ENCODE measurements at places on chromosomes 5 and 9.

- peak; percentile 48 for DNase-seq
These were observed 63.4 kb downstream of the ANKRD33B start for GRCh38 chr5:10627160-10627701.

DNA sequence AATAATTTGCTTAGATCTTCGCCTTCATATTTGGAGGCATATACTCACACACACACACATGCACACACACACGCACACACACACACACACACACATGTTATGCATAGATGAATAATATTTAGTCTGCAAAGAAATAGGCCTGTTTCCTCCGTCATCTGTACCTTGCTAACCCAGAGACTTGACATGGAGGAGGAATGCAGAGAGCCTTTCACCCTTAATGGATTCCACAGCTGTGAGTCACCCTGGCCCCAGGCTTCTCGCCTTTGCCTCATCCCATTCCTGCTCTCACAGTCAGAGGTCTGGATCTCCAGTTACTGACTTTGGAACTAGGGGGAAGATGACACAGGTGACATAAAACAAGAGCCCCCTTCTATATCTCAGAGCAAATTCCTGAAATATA, 29.7 kb downstream of the ZNF462 start:
- peak; percentile 84 for DNase-seq

- DNase-seq, result no peak
These were observed 61.9 kb upstream of the ITGA1 start for GRCh38 chr5:52725808-52726207.

DNA sequence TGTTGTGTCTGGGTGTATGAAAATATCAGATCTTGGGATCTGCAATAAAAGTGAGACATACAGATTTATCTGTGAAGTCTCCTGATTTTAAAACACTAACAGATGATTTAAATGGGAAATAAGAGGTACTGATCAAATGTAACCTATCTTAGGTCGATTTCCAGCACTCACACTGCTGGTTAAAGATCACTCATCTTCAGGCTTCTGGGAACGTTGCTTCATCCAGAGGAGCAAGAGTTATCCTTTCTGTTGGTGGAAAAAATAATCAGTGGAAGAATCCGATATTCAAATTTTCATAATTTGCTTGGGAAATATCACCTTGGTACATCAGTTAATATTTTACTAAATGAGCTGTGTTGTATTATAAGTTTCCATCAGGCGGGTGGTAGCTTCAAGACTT, 876.8 kb upstream of the WWC1 start:
- DNase-seq, result no peak

GRCh38 chr9:28808042-28808441, 1234.8 kb upstream of the C9orf72 start:
- DNase-seq, result no peak

- no peak for DNase-seq
These were observed 113.8 kb upstream of the ZNF608 start for GRCh38 chr5:124860291-124860655.

- DNase-seq, result peak; percentile 28
These were observed 321.5 kb downstream of the FBXL7 start for GRCh38 chr5:15821506-15821905.

- no peak for DNase-seq
These were observed 11.0 kb upstream of the ABLIM3 start for GRCh38 chr5:149130121-149130914.

GRCh38 chr5:106827061-106827460, 843.7 kb downstream of the EFNA5 start:
- DNase-seq, result no peak

GRCh38 chr9:76454311-76454710, 4.7 kb upstream of the GCNT1 start:
- no peak for DNase-seq

- DNase-seq, result no peak
These were observed 53.2 kb downstream of the FNBP1 start for GRCh38 chr9:129989740-129990139.

GRCh38 chr9:109422641-109423040, 75.5 kb downstream of the PTPN3 start:
- DNase-seq, result no peak

DNA sequence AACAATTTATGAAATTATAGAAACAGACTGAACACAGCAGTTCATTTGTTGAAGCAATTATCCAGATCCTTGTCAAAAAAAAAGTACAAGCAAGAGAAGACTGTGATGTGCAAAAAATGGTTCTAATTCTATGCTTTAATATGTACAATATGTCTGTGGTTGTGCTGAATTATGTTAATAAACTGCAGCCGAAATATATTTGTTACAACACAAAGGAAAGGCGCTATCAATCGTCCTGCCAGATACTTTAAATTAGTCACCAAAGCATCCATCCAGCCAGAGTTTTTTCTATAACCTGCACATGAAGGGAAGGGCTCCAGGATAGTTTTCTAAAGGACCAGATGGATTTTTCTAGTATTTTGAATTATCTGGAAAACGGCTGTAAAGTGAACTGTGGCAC, 259.5 kb downstream of the BNC2 start:
- no peak for DNase-seq

DNA sequence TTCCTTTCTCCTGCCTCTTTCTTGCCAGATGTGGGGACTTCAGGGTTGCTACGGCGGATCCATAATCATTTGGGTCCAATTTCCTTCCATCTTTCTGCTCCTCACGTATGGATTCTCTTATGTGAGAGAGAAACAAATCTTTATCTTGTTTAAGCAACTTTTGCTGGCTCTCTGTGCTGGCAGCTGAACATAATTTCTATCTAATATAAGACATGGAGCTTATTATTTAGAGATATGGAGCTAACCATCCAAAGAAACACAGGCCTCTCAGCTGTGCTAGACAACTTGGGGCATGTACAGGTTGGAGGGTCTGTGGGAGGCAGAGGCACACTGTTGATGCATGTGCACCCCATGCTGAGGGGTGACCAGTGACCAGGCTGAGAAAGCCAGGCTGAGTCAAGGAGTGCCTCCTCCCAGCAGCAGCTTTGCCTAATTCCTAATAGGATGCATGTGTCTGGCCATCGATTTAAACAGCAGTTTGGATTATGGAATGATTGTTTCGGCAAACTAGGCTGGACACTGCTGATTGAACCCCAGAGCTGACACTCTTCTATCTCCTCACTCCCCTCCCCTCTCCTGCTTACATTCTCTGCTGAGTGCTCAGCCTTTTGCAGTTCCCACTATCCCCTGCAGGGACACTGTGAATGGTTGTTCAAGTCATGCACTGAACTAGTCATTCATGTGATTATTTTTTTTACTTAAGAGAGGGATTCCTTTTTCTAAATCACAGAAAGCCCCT, 195.8 kb downstream of the ERCC6L2 start:
- DNase-seq, result peak; percentile 75

GRCh38 chr5:154274828-154275185, 84.3 kb downstream of the GALNT10 start:
- DNase-seq, result peak; percentile 16

DNA sequence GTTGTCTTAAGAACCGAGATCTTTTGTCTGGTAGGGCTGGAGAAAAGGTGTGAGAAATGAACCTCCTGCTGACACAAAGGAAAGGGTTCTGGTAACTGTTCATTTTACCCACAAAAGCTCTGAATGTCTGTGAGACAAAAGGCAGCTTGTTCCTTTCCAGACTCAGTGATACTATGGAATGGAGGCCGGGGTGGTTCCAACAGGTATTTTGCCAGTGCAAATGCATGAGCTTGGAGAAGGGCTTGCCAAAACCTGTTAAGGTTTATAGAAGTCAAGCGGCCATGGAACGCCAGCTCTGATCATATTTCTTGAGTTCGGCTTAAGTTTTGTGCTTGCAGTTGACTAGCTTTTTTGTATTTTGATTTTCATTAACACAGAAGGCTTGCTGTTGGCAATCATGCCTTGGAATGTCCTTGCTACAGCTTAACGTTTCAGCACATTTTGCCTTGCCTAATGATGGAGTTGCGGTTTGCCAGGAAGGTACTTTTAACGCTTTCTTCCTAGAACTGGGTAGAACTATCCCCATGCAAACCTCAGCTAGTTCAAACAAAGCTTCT, 328.6 kb downstream of the PIK3R1 start:
- DNase-seq, result no peak

DNA sequence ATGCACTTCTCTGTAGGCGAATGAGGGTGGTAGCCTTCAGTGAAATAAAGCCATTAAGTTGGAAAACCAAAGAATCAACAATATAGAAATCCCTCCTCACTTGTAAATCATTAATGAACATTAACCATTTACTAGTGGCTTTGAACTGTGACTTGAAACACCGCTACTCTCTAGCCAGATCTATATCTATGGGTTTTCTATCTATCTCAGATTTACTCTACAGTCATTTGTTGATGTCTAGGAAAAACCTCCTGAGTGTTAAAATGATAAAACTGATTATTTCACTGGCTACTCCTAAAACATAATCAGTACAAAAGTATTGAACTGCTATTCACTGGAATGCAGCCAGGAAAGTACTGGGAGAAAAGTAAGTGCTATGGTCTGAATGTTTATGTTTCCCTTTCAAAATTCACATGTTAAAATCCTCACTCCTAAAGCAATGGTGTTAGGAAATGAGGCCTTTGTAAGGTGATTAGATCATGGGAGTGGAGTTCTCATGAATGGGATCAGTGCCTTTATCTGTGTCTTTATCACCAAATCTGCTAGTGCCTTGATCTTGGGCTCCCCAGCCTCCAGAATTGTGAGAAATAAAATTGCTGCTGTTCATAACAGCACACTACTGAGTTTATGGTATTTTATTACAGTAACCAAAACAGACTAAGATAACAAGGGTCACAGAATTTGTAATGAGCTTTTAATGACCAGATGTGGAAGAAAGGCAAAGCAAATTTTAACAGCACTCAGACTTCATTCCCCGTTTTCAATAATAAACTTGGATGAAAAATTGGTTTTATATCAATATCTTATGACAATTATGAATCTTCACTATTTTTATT, 8.6 kb upstream of the OXCT1 start:
- DNase-seq, result no peak

DNA sequence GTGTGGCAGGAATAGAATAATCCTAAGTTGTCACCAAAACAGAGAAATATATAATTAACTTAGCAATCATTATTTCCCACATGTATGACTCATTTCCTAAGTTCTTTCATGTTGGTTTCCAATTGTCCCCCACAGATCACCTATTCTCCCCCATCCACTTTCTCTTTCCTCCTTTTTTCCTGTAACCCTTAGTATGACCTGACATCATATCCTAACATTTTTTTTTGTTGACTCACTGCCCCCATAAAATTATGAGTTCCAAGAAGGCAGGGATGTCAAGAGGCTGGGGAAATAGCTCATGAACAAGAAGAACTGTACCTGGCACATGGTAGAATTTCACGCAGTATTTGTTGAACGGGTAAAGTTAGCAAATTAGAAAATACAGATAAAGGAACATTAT, 186.7 kb downstream of the DCP2 start:
- DNase-seq, result peak; percentile 39

- no peak for DNase-seq
These were observed 6.6 kb downstream of the TRIO start for GRCh38 chr5:14149672-14150274.

DNA sequence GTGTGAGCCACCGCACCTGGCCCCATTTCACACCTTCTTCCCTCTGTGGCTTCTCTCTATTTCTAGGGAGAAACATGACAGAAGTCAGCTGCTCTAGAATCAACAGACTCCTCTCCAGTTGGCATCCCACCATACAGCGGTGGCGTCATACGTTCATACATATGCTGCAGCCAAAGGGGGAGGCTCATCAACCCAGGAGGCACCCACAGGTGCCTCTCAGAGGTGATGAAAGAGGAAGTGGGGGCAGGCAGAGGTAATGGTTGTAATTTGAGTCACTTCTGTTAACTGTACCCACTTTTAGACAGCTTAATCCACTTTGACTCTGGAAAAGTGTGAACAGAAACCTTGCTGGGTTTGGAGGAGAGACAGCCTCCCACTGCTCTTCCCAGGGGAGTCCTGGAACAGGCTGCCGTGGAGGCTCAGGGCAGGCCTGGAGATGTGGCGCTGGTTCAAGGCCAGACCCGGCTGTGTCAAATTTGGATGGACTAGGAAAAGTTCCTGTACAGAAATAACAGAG, 47.3 kb upstream of the SUB1 start:
- no peak for DNase-seq

DNA sequence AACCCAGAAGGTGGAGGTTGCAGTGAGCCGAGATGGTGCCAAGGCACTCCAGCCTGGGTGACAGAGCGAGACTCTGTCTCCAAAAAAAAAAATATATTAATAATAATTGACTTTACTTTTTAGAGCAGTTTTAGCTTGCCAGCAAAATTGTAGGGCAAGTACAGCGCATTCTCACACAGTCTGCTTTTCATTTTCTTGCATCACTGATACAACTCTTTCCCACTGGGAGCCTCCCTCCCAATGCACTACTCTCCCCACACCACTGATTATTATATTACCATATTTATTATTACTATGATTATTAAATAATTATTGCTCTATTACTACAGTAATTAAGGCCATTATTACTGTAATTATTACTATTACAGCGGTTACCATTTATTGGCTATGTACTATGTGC, 212.8 kb downstream of the GNA14 start:
- no peak for DNase-seq

DNA sequence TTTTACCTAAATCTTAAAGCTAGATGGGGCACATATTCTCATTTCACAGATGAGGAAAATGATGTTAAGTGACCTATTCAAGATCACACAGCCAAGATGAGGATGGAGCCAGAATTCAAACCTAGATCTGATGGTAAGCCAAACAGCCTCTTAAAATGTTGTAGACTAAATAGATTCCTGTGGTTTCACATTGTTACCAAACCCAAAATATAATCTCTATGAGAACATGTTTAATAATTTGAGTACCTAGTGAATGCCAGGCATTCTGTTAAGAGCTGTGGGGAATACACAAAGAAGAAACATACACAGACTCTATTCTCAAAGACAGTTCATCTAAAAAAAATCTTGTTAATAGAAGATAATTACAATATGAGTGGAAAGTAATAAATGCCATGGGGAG, 25.2 kb downstream of the HOMER1 start:
- DNase-seq, result no peak

- DNase-seq, result no peak
These were observed 273.2 kb downstream of the FAM170A start for GRCh38 chr5:119902593-119902992.

GRCh38 chr9:131567910-131568309, 22.6 kb downstream of the PRRT1B start:
- no peak for DNase-seq

DNA sequence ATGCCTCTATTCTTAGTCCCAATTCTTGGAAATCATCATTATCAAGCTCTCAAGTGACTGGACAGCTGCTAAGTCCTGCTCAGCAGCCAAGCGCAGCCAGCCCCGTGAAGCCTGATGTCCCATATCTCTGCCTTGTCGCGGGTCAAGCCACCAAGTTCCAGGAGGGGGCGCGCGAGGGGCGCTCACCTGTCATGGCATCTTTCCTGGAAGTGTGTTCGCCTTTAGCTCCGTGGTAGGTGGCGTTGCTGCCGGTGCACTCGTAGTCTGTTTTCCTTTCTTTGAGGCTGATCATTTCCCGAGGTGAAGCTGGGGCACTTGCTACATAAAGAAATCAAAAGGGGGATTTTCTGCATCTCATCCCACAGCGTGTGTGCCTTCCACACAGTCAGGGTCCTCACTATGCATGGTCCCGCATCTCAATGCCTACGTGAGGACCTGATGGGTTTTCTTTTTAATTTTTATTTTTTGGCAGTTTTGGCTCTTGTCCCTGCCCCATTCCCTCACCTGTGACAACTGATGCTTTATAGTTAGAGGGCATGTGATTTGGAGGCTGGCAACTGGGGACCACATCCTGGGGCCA, 227.0 kb upstream of the DAP start:
- DNase-seq, result peak; percentile 17
